ENCODE measurements at places on chromosomes 7 and 10. TPM values are rescaled to one million over a fixed set of nuclear protein-coding genes. Genes with fewer than 3 reads are reported as not detected.

GTF2I gene
- total RNA-seq = 101 TPM

ZNF138 gene
- 3.9 TPM for total RNA-seq

CC2D2B gene
- 0.24 TPM for total RNA-seq

PHF14 gene
- 17.8 TPM for total RNA-seq

- no peak for DNase-seq
Measured at GRCh38 chr10:63698787-63699150, 177.6 kb downstream of the REEP3 start.

DNA sequence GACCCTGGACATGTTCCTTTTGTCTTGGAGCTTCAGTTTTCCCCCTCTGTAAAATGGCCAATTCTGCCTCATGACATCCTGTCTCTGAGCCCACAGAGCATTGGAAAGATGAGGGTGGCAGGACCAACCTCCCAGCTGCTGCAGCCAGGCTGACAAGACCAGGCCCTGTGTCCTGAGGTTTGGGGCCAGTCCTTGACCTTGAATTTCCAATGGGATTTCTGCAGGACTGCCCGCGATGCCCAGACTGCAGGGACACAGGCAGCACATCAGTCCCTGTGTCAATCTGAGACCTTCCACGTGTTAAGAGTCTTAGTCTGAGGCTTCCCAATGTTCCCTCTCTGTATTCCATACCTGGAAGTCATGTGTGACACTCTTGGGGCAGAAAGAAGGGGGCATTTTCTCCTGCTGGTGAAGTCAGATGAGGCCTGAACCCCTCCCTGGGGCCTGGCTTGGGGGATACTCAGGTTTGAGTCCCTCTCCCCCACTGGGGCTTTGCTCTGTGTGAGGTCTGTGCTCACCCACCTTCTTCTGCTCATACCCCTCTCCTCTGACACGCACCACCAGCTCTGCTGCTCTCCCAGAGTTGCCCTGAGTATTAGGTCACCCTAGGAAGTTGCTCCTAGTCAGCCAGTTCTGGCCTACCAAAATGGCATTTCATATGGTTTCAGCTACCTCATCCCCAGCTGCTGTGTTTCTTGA is 79.2 kb downstream of the ADCY1 start:
- DNase-seq = no peak

DNA sequence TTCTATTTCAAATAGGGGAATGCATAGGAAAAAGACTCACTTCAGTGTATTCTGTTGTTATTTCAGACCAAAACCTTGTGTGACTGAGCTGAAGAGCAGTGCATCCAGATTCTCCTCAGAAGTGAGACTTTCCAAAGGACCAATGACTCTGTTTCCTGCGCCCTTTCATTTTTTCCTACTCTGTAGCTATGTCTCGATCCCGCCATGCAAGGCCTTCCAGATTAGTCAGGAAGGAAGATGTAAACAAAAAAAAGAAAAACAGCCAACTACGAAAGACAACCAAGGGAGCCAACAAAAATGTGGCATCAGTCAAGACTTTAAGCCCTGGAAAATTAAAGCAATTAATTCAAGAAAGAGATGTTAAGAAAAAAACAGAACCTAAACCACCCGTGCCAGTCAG is 12.0 kb downstream of the TET1 start:
- no peak for DNase-seq

GRCh38 chr10:24556750-24557742 is 166.6 kb downstream of the ARHGAP21 start:
- DNase-seq = peak; percentile 54

- DNase-seq = peak; percentile 11
Measured at GRCh38 chr10:21600804-21601433, 66.9 kb downstream of the MLLT10 start.

DNA sequence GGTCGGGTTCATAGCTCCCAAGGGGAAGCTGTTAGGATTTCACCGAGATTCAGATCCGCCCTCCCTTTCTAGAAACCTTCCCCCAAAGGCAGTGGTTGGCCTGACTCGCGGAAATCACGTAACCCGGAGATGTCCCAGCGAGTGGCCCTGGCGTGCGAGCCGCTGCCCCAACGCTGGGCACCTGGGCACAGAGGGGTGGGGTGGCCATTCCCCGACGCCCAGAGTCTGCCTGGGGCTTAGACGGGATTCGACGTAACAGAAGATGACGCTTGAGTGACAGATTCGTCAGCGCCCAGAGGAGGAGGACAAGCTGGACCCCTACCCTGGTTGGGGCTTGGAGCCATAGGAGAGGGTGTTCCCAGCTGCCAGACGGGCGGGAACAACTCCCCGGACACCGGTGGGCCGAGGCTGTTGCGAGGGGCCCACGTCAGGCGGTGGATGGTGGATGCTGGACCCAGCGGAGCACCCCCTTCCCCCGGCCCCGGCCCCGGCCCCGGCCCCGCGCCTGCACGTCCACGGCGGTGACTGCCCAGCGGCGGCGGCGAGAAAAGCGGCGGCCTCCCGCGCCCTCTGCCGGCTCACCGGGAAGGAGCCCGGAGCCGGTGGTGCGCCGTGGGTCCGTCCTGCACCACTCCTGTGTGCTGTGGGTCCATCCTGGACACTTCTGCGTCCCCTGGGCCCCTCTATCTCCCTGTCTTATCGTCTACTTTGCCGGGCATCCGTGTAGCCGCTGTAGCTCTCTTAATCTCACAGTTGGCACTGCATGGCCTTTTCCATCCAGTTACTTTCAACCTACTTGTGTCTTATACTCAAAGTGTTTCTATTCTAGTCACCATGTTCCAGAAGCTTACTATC is 35.4 kb upstream of the KNDC1 start:
- DNase-seq = no peak

DNA sequence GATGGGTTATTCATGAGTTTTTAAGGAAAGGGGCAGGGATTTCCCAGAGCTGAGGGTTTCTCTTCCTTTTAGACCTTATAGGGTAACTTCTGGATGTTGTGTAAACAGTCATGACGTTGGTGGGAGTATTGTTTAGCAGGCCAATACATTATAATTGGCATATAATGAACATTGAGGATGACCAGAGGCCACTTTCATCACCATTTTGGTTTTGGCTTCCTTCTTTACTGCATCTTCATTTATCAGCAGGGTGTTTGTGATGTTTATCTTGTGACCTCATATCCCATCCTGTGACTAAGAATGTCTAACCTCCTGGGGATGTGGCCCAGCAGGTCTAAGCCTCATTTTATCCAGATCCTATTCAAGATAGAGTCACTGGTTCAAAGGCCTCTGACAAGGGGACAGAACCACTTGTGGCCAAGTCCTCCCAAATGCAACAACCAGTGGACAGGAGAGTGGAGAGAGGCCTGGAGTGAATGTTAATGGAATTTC is 77.3 kb upstream of the RPA3 start:
- peak; percentile 37 for DNase-seq

DNA sequence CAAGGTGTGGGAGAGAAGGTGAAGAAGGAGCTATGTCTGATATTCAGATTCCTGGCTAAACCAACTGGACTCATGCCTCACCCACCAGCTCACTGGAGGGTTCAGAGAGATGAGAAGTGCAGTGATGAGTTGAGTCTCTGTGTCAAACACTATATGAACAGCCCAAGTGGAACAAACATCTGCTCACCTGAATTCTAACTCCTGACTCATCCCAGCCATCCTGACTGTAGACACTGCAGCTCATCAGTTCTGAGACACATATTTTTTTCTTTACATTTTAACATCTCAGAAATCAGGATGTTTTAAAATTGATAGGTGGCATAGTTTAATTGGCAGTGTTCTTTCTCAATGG is 27.3 kb downstream of the GSDME start:
- no peak for DNase-seq

DNA sequence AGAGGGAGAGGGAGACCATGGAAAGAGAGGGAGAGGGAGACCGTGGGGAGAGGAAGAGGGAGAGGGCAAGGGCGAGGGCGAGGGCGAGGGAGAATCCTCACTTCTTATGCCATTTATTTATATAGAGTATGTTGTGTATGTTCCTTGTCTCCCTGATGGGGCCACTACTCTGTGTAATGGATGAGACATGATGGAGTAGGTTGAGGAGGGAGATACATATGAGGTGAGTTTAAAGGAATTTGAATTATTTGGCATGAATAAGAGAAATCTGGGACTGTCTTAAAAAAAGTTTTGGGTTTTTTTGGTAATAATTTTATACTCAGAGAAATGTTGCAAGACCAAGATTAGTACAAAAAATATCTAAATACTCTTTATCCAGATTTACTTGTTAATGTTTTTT is 20.1 kb downstream of the CCSER2 start:
- DNase-seq = peak; percentile 69

GRCh38 chr7:98568891-98569290 is 48.2 kb upstream of the NPTX2 start:
- DNase-seq = no peak

- no peak for DNase-seq
Measured at GRCh38 chr10:120802935-120803334, 48.2 kb upstream of the WDR11 start.

- DNase-seq = no peak
Measured at GRCh38 chr7:380139-380485, 90.1 kb downstream of the FOXL3 start.

DNA sequence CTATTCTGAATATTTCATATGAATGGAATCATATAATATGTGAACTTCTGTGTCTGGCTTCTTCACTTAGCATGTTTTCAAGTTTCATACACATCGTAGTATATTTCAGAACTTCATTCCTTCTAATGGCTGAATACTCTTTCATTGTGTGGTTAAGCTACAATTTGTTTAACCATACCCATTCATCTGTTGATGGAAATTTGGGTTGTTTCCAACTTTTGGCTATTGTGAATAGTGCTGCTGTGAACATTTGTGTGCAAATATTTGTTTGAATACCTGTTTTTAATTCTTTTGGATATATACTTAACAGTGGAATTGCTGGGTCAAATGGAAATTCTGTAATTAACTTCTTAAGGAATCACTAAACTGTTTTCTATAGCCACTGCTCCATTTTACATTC is 86.0 kb upstream of the MDFIC start:
- DNase-seq = no peak

DNA sequence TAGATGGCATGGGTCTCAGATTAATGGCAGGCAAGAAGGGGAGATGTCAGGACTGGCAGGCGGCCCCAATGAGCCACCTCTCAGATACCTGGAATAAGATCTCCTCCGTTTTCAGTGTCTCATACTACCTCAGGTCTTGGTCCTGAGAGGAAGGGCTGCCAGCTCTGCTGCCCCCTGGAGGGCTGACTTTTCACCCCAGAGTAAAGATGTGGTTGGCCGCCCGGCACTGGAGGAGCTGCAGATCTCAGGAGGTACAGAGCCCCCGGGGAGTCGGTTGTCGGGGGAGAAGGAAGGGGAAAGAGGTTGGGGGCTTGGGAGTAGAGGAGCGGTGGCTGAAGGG is 642 bp upstream of the COL13A1 start:
- peak; percentile 23 for DNase-seq

DNA sequence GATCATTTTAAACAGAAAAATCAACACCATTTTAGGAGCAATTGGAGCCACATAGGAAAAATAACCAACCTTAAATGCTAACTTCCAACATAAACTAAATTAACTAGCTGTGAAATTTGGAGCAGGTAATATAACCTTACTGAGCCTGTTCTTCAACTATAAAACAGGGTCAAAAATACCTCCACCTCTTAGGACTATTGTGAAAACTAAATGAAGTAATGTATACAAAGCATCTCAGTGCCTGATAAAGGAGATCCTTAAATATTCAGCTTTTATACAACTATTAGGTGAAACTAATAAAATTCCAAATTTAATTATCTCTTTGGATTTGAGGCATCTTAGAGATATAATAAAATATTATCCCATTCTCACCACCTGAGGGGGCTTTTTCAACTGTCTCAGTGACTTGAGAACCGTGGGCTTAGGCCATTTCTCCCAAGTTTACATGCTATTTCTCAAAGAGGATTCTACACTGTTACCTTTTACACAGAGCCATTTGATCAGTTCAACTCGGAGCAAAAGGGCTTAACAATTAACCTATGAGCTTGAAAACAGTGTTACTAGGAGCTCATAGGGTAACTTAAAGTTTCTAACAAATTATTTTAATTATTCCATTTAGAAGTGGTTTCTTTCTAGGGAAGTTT is 165.0 kb upstream of the ASAH2 start:
- DNase-seq = no peak

DNA sequence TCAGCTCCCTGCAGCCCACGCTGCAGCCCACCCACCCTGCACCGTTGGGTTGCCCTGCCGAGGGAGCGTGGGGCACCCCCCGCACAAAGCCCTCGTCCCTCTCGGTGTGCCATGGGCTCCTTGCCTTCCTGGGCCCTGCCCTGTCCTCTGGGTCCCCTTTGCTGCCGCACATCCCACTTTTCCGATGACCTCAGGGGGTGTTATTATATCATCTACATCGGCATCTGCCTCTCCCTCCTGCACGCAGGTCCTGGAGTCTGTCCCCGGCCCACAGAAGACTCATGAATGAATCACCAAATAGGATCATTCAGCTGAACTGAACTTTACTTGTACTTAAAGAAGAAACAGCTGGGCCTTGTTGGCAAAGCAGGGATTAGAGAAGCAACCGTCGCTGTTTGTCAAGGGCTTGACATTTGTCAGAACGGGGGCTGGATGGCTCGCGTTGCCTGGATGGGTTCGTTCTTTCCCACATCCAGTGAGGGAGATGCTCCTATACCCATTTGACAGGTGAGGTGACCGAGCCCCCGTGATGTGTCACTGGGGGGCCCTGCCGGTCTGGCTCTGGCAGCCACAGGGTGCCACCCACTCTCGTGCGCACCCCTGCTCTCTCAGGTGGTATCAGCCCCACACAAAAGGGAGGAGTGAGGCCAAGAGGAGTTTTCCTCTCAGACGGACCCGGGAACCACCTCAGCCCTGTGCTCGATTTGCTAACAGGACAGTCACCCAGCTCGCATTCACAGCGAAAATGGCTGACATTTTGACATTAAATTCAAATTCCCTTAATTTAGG is 58.6 kb upstream of the EBF3 start:
- peak; percentile 79 for DNase-seq

GRCh38 chr10:114499630-114500190 is 95.4 kb upstream of the AFAP1L2 start:
- peak; percentile 100 for DNase-seq

- DNase-seq = peak; percentile 30
Measured at GRCh38 chr7:142323706-142324105, 65.8 kb upstream of the PRSS58 start.

DNA sequence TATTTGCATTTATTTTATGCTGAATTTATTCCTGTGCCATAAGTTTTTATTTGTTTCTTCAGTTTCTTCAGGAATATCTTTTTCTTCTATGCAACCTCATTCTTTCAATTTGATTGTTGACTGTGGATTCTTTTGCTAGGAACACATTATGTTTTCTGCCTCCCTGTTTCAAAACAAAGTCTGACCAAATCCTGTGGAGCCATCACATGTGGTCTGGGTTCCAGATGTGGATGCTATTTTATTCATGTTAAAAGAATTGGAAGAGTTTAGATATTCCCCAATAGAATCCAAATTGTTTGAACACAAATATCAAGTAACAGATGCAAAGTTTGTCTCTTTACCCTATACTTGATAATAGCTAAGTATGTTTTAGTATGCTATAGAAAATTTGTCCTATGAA is 56.8 kb upstream of the LRRC17 start:
- no peak for DNase-seq

DNA sequence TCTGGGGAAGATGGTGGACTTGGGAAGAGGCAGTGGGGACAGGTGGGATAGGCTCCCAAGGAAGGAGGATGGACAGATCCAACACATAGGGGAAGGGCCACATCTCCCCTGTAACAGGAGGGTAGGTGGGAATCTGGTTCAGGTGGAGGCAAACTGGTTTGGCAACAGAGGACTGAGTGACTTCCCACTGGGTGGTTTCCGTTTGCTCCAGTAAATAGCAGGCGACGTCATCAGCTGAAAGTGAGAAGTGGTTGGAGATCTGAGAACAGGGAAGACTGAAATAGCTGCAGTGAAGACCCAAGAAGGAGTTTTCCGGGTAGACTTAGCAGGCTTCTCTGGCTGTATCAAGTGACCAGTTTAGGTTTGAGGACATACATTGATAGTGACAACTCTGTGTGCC is 504.4 kb downstream of the GALNT17 start:
- DNase-seq = no peak

- no peak for DNase-seq
Measured at GRCh38 chr7:33854178-33854577, 51.2 kb upstream of the BMPER start.

All from foreskin keratinocyte (primary cell).